A673 (cell line): ENCODE measurements at places on chromosomes 3 and 15. TPM values are rescaled to one million over a fixed set of nuclear protein-coding genes. Genes with fewer than 3 reads are reported as not detected.

GRCh38 chr3:100175637-100176280 lies 61.5 kb upstream of the FILIP1L start:
- H3K27me3 ChIP-seq = no peaks in the 10 kb centered on the region
- no peak overlapping the region for H3K27ac ChIP-seq
- H3K36me3 ChIP-seq = no peaks in the 10 kb centered on the region
- peaks cover 10% of the 10 kb centered on the region for H3K4me1 ChIP-seq

DNA sequence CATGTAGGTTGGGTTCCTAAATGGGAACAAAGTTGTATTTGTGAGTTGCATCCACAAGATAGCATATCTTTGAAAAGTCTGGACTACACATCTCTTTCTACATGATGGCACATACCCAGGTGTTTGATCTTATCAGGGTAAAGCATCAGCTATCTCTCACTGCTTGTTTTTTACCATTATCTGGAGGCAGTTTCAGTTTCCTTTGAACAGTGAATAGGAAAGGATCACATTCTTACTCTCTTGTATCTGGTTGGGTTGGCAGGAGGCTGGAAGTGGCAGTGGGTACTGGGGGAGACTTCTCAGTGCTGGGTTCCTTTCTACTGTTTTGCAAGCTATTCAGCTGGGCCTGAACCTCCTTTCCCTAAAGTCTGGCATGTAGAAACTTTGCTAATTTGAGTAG lies 4.1 kb downstream of the CEMIP start:
- no peak overlapping the region for H3K27ac ChIP-seq
- no peaks in the 10 kb centered on the region for H3K36me3 ChIP-seq
- H3K27me3 ChIP-seq = peaks cover 55% of the 10 kb centered on the region
- no peak overlapping the region for H3K4me3 ChIP-seq

GRCh38 chr15:80098341-80098740 lies 38.9 kb downstream of the ZFAND6 start:
- H3K27me3 ChIP-seq = no peaks in the 10 kb centered on the region
- no peak overlapping the region for H3K27ac ChIP-seq

DNA sequence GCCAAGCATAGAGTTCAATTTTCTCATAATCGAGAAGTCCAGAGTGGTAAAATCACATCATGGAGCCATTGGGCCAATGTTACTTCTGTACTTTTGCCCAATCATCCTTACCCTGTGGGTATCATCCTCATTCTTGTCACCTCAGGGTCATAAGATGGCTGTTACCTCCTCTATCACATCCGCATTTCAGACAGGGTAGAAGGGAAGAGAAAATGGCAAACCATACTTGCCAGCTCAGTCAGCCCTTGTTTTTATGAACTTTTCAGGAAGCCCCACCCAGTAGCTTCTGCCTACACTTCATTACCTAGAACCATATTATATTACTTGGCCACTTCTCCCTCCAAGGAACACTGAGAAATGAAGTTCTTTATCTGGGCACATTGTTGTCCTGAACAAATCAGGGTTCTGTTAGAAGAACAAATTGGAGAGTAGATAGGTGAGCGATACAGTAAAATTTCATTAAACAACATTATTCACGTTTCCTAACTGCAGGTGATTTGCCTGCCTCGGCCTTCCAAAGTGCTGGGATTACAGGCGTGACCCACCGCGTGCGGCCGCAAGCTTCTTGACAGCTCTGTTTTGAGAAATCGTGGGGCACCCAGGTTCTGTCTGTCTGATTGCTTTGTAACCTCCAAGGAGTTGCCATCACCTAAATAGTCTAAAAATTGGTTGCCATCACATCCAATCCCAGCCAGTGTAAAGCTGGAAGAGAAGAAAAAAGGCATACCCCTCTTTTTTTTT lies 34.5 kb upstream of the RPN1 start:
- H3K27ac ChIP-seq = no peak overlapping the region
- no peak for DNase-seq
- peaks cover 4% of the 10 kb centered on the region for H3K4me1 ChIP-seq

DNA sequence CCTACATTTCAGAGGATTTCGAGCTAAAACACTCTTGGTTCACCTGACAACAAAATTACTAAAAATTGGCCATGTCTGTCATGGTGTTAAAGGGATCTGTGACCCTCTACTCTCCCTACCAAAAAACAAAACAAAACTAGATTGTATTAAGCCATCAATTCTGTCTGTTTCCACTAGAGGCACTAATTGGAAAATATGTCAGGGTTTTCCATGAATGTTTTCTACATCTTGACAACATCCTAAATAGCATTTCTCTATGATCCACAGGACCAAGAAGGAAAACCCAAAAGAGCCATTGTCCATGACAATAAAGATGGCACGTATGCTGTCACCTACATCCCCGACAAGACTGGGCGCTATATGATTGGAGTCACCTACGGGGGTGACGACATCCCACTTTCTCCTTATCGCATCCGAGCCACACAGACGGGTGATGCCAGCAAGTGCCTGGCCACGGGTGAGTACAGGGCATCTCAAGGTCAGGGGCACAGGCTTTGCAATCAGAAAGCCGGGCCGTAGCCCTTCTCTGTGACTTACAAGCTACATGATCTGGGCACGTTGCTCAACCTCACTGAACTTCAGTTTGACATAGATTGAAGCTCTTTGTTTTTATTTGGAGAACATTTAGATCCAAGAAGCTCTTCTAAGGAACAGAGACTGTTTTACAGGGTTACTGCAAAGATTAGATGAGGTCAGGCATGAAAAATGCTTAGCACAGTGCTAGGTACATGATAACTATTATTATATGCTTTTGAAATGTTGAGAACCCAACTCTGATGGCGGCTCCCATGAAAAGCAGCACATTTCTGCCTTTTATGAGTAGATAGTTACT lies 74.8 kb downstream of the DNASE1L3 start:
- no peak overlapping the region for H3K27ac ChIP-seq
- no peaks in the 10 kb centered on the region for H3K27me3 ChIP-seq
- DNase-seq = no peak
- H3K4me1 ChIP-seq = no peaks in the 10 kb centered on the region
- H3K36me3 ChIP-seq = peaks cover 11% of the 10 kb centered on the region
- no peak overlapping the region for H3K4me3 ChIP-seq

GRCh38 chr3:138888560-138888959 lies 53.8 kb upstream of the PIK3CB start:
- no peak for DNase-seq
- H3K4me1 ChIP-seq = no peaks in the 10 kb centered on the region
- no peak overlapping the region for H3K27ac ChIP-seq

DNA sequence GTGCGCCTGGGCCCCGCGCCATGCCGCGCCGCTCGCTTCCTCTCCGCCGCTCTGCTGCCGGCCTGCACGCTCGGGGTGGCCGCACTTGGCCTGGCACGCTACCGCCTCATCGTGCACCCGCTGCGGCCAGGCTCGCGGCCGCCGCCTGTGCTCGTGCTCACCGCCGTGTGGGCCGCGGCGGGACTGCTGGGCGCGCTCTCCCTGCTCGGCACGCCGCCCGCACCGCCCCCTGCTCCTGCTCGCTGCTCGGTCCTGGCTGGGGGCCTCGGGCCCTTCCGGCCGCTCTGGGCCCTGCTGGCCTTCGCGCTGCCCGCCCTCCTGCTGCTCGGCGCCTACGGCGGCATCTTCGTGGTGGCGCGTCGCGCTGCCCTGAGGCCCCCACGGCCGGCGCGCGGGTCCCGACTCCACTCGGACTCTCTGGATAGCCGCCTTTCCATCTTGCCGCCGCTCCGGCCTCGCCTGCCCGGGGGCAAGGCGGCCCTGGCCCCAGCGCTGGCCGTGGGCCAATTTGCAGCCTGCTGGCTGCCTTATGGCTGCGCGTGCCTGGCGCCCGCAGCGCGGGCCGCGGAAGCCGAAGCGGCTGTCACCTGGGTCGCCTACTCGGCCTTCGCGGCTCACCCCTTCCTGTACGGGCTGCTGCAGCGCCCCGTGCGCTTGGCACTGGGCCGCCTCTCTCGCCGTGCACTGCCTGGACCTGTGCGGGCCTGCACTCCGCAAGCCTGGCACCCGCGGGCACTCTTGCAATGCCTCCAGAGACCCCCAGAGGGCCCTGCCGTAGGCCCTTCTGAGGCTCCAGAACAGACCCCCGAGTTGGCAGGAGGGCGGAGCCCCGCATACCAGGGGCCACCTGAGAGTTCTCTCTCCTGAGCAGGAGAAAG lies 951 bp downstream of the GPR62 start:
- H3K27me3 ChIP-seq = no peaks in the 10 kb centered on the region
- H3K4me3 ChIP-seq = peak overlapping the region; percentile 34
- DNase-seq = peak; percentile 51
- no peak overlapping the region for H3K27ac ChIP-seq
- H3K36me3 ChIP-seq = no peaks in the 10 kb centered on the region

GRCh38 chr3:117589454-117589853 lies 879.9 kb downstream of the TUSC7 start:
- H3K27ac ChIP-seq = no peak overlapping the region
- no peaks in the 10 kb centered on the region for H3K27me3 ChIP-seq
- no peaks in the 10 kb centered on the region for H3K36me3 ChIP-seq
- peaks cover 9% of the 10 kb centered on the region for H3K4me1 ChIP-seq

DNA sequence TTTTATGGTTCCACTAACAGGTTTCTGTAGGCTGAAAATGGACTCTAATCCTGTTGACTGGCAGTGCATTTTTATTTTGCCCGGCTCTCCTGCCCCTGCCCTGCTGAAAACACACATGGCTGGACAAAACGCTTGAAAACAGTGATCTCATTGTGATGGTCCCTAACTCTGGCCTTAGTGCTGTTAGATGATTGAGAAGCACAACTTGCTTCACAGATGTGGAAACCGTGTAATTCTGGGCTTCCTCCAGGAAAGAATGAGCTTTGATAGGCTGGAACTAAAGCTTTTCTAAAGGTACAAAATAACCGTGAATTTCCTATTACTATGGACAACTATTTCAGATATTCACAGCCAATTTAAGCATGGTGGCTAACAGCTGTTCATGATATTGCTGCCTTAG lies 121.4 kb downstream of the VGLL3 start:
- H3K4me3 ChIP-seq = no peak overlapping the region
- no peaks in the 10 kb centered on the region for H3K4me1 ChIP-seq
- no peaks in the 10 kb centered on the region for H3K36me3 ChIP-seq
- H3K27me3 ChIP-seq = no peaks in the 10 kb centered on the region
- peak; percentile 28 for DNase-seq

GRCh38 chr3:194773771-194774455 lies 88.2 kb downstream of the FAM43A start:
- no peak for DNase-seq
- H3K4me3 ChIP-seq = no peak overlapping the region
- peaks cover 6% of the 10 kb centered on the region for H3K4me1 ChIP-seq
- H3K27ac ChIP-seq = no peak overlapping the region

DNA sequence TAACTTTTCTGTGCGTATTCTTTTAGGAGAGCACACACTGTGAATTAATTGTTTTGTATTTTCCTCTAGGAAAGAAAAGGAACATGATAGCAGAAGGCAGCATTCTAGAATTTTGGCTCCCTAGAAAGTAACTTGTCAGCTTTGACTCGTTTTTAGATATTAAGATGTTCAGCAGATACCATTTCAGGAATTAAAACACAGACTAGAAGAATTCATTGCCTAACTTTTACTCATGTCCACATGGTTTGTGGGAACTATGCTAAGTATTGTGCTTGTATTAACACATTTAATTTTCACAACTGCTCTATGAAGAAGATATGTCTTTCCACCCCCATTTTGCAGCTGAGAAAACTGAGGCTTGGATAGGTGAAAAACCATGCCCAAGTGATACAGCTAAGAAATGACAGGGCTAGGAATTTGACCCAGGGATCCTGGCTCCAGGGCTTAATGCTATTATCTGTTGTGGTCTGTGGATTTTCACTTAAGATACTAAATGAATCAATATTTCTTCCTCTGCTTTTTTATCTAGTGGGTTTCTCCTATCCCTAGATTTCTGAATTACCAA lies 128.8 kb downstream of the MITF start:
- no peak for DNase-seq
- no peaks in the 10 kb centered on the region for H3K36me3 ChIP-seq
- H3K27me3 ChIP-seq = no peaks in the 10 kb centered on the region
- H3K4me1 ChIP-seq = no peaks in the 10 kb centered on the region

GRCh38 chr15:79282371-79283251 lies at the start of gene ANKRD34C:
TSS of gene ANKRD34C (plus strand) at chr15:79282722. CDS start at chr15:79293285, 10,563 bp downstream.
- H3K4me1 ChIP-seq = no peaks in the 10 kb centered on the region
- no peak within 1 kb of the TSS for H3K27ac ChIP-seq
- no peaks in the 10 kb centered on the region for H3K36me3 ChIP-seq
- H3K4me3 ChIP-seq = no peak within 1 kb of the TSS

DNA sequence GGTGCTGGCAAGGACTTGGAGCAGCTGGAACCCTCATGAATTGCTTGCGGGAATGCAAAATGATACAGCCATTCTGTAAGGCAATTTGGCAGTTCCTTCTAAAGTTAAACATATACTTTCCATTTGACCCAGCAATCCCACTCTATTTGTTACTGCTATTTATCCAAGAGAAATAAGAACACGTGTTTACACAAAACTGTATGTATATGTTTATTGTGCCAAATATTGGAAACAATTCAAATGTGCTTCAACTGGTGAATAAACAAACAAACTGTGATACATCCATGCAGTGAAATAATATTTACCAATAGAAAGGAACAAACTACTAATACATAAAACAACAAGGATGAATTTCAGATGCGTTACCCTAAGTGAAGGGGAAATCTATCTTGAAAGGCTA lies 60.0 kb upstream of the NTRK3 start:
- peaks cover 45% of the 10 kb centered on the region for H3K27me3 ChIP-seq
- no peaks in the 10 kb centered on the region for H3K36me3 ChIP-seq
- no peak for DNase-seq

DNA sequence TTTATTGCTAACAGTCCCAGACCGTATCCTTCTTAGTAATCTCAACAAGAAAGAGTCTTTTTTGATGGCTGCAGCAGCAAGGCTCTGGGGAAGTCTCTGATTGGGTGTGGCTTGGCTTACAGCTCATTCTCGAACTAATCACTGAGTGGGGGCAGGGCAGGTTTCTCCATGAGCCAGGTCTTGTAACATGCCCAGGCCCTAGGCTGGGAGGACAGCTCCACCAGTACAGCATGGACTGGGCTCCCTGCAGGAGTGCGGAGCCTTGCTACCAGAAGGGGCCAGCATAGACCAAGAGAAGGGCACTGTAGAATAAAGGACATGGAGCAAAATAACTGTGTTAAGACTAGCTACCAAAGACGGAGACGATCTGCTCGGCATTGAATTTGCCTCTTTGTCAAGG lies 7.2 kb downstream of the CD276 start:
- no peak overlapping the region for H3K27ac ChIP-seq
- peak; percentile 63 for DNase-seq

Gene RPL32
- 1,684 and 1,701 TPM in 2 replicates for total RNA-seq

Gene WWTR1
- total RNA-seq = 72.9 and 76.8 TPM in 2 replicates

Gene WDR49
- not detected in 2 replicates for total RNA-seq

Gene INSYN1
- 0.54 and 2.0 TPM in 2 replicates for total RNA-seq
